ENCODE measurements at places on chromosomes 6 and 20.
A peak's percentile ranks its signal among the peaks of the same experiment; 100 is the strongest.

- no peak for DNase-seq
These were observed 1.1 kb upstream of the GLO1 start for GRCh38 chr6:38703949-38704590.

DNA sequence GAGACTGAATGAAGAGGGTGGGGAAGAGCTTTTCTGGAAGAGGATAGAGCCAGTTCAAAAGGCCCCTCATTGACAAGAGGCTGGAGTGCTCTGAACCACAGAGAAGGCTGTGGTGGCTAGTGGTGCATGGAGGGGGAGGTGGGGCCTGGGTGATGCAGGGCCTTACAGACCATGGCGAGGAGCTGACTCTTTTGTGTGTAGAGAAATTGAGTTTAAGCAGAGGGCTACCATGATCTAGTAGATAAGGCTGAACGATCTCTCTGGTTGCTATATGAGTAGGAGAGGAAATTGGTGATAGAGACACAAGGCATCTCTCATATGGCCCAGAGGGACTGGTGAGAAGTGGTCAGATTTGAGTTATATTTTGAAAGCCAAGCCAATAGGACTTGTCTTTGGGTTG is 137.6 kb downstream of the UST start:
- no peak for DNase-seq

GRCh38 chr6:67362976-67363375 is 1272.1 kb upstream of the ADGRB3 start:
- no peak for DNase-seq

- DNase-seq = no peak
These were observed 255.4 kb downstream of the GRM1 start for GRCh38 chr6:146284311-146284710.

DNA sequence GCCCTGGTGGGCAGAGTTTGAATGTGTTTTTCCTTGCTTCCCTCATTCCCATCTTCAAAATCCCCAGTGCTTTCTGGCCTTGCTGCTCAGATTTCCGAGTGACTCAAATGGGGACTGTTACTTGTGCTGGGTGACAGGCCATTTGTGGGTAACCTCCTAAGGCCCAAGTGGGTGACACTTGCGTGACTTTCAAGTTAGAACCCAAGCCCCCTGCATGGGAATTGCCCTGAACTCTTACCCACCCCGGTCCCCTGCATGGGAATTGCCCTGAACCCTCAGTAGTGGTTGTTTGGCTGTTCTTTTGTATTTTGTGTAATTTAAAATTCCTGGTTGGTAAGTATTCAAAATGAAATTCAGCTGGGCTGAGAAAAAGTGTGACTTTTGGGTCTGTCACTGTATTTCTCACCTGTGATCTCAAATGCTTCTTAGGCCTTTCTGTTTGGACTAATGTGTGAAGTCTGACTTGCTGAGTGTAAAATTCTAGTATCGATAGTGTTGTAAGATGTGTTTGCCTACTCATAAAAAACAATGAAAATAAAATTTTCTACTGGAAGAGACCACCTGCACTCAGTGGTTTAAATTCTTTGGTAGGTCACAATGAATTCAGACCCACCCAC is 12.4 kb upstream of the RBM38 start:
- no peak for DNase-seq

GRCh38 chr6:27303613-27304272 is 8.3 kb downstream of the POM121L2 start:
- DNase-seq = no peak

DNA sequence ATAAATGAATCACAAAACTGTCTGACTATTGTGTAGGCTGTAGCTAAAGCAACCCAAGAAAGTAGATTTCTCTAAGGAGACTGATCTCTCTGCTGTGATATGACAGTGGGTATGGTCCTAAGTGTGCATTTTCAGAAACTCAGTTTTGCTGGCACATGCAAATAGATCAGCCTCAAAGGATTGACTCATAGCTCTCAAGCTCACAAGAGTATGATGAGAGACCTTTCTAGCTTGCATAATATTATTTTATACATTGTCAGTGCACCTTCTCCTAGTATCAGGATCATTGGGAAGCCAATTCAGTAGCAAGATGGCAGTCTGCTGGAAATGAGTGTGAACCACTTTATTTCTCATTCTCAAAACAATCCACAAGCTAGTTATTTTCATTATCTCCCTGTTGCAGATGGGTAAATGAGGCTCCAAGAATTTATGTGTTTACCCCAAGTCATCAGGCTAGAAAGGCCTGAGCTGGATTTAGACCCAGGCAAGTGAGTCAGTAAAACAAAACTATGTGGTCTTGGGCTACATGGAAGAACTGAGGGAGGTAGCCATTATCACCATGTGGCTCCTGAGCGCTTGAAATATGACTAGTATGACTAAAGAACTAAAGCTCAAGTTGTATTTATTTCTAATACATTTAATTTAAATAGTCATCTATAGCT is 27.9 kb upstream of the PLCB4 start:
- DNase-seq = no peak

DNA sequence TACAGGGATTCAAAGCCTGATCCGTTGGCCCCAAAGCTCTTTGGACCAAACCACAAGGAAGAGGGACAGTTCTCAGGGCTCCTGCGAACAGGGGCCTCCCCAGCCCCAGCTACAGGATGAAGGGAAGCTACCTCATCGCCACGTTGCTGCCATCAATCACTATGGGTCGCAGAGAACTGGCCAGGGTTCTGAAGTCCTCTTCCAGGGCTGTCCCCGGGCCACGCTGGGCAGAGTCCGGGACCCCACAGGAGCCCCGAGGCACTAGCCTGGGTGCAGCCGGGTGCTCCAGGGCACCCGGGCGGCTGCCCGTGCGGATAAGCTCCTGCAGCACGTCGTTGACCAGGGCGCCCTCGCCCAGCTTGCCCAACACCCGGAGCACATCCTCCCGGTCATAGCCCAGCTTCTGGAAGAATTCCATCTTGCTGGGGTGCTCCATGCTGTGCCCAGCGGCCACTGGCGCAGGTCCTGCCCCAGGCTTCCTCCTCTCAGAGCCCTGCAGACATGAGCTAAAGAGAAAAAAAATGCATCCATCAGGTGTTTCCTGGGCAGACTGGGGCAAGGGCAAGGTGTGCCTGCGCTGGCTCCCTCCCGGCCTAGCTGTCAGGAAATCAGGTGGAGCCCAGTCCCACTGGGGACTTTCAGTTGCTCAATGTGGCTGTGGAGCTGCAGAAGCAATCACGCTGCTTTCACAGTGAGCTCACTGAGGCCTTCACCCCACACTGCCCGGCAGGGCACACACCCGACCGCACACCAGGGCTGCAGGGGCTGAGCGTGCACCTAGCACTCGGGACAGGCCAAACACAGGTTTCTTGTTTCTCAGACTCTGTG is 10.5 kb downstream of the ZC3H12D start:
- no peak for DNase-seq

DNA sequence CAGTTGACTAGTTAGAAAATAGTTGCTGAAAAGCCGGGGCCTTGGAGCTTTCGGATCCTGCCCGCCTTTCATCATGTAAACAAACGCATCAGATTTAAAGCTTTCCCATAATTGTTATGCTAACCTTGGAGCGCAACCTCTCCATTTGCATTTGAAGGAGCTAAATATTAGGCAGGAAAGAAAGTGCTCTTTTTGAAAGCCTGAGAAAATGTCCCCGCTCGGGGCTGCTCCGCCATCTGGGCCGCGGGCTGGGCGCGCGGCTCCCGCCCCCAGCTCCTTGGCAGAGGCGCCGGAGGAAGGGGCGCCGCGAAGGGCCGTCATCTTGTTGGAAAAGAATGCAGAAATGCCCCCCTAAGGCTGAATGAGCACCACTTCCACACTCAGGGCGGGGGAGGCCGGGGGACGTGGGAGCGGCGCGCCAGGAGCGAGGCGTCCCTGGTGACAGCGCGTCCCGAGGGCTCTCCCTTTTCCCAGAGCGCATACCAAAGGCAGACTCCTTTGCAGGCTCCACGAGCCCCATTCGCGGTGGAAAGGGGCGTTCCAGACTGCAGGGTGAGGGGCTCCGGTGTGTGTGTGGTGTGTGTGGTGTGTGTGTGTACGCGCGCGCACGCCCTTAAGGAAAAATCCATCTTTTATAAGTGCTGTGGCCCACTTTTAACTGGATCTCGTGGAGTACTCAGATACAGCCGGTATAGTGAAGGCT is 145.6 kb upstream of the ID4 start:
- DNase-seq = no peak

- no peak for DNase-seq
These were observed 12.5 kb downstream of the SGK2 start for GRCh38 chr20:43571310-43571709.

DNA sequence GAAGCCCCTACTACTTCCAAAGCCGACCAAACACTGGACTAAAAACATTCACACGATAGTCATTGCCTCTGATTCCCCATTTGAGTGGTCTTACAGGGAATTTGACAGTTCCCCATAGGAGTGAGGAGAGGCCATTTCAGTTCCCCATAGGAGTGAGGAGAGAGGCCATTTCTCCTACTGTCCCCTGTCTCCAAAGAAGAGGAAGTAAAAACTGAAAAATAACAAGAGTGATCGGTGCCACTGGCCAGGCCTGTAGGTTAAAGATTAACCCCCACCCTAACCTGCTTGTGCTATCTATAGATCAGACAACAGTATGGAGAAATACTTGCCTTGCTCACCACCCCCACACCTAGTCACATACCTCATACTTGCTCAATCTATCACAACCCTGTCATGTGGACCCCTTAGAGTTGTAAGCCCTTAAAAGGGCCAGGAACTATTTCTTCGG is 204.0 kb upstream of the MOCS1 start:
- no peak for DNase-seq

DNA sequence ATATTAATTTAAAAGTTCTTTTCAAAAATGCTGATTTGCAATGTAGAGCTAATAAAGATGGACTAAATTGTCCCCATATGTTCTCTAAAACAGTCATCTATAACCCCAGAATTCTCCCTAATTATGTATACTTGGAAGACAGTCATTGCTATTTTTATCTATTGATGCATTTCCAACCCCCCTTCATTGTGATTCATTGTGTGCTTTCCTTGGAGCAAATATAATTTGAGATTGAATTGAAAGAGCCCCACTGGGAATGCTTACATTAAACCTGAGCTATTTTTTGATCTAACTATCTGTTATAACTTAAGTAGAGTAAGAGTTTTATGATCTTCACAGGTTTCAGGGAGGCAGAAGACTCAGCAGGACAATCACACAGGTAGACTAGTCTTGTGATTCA is 73.7 kb upstream of the PTCHD4 start:
- no peak for DNase-seq

GRCh38 chr6:71222671-71223070 is 65.9 kb upstream of the OGFRL1 start:
- no peak for DNase-seq

DNA sequence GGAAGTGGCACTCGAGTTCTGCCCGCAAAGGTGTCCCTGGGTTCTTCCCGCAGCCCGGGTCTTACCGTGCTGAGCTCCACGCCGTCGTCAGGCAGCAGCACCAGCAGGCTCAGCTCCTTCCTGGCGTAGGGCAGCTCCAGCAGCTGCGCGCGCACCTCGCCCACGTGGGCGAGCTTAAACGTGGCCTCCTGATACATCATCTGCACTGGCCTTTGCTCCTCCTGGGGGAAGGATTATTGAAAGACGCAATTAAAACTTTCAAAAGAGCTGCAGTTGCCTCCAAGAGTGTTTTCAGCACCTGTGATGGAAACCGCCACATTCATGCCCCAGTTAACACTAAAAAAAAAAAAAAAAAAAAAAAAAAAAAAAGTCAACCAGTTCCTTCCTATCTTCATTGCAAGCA is 11.3 kb downstream of the SERPINB9 start:
- DNase-seq = peak; percentile 84

- DNase-seq = no peak
These were observed 41.1 kb downstream of the HS3ST5 start for GRCh38 chr6:114301596-114302219.

DNA sequence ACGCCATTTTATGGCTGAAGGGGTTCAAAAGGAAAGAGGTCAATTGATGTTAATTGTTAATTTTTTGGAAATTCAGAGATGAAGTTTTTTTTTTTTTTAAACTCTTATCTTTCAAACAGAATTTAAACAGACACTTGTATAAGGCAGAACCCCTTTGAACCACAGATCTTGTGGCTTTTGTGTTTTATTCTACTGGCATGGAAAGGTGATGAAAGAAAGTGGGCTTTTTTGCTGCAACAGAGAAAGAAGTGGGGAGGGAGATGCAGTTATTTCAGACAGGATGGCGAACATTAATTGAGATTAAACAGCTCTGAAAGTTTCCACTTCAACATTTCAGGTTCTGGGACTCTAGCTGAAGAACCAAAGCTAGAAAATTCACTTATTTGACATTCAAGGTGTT is 200.9 kb downstream of the GJA10 start:
- DNase-seq = no peak
